CD4-positive, alpha-beta T cell treated with Interleukin-2 at 100 ng/mL for 4 hours (primary cell): ENCODE measurements at places on chromosomes 11 and 22.

- DNase-seq: no peak
Observed at GRCh38 chr22:50684501-50684900, 11.9 kb downstream of the SHANK3 start.

- DNase-seq: no peak
Observed at GRCh38 chr11:12185914-12186313, 75.5 kb downstream of the MICAL2 start.

DNA sequence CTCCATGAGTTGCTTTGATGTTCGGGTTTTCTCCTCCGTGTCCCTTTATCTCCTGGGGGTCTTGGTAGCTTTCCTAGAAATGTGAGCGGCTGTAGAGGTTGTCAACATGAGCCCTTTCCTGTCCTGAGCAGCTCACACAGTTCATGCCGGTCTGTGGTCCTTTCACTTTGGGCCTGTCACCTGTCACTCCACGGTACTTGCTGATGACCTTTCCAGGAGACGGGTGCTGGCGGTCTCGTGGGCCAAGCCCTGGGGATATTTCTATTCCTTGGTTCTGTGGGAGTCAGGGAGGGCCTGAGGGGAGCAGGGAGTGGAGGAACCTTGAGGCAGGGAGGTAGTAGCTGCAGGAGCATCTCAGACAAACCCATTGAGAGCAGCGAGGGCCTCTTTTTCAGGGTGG, 20.9 kb upstream of the FGF4 start:
- DNase-seq: no peak

DNA sequence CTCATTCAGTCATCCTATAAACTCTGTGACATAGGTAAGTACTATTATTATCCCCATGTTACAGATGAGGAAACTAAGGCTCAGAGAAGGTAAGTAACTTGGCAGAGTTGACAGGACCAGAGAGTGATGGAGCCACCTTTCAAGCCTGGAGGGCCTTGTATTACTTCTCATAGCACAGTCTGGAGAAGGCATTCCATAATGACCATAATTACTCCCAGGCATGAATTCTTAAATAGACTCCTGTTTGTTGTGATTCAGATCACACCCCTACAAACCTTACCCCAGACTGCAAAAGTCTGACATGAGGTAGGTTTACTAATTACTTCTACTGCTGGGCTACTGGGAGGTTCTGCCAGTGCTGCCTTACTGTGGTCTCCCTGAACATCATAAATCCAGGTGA, 77.0 kb downstream of the CD44 start:
- no peak for DNase-seq

DNA sequence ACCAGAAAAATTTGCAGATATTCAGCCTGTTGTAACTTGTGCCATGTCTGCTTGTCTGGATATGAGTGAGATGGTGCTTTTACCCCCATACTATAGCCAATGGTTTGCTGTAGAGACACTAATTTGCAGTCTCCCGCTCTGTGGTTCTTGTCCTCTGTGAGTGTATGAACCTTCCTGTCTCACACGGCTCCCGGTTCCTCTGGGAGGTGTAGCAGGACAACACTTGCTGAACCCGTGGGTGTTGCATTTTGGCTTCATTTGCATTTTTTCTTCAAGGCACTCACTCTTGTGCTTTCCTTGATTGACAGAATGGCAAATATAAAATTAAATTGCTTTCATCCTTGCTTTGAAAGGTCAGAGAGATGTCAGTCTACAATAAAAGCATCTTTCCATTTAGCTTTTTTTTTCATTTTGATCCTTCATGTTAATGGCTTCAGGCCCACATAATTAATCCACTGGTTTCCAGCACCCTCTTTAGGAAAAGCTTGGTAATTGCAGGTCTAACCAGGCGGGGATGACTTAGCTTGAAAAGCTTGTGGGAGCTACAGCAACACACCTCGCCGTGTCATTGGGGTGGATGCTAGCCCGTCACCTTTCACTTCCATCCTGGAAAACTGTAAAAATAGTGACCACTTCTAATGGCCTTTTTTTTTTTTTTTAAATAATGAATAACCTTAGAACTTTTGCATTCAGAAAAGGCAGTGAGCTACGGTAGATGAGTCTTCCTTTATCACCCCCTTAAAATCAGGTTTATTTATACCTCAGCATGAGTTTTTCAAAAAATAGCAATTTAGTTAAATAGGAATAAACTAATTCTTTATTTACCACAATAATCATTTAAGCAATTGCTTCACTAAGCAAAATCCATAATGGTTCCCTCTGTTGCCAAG, 27.4 kb upstream of the ST14 start:
- DNase-seq: peak; percentile 81

- no peak for DNase-seq
Observed at GRCh38 chr11:75056814-75057213, 39.9 kb downstream of the OR2AT4 start.

GRCh38 chr11:114180301-114181055, 115.7 kb upstream of the NNMT start:
- DNase-seq: no peak

DNA sequence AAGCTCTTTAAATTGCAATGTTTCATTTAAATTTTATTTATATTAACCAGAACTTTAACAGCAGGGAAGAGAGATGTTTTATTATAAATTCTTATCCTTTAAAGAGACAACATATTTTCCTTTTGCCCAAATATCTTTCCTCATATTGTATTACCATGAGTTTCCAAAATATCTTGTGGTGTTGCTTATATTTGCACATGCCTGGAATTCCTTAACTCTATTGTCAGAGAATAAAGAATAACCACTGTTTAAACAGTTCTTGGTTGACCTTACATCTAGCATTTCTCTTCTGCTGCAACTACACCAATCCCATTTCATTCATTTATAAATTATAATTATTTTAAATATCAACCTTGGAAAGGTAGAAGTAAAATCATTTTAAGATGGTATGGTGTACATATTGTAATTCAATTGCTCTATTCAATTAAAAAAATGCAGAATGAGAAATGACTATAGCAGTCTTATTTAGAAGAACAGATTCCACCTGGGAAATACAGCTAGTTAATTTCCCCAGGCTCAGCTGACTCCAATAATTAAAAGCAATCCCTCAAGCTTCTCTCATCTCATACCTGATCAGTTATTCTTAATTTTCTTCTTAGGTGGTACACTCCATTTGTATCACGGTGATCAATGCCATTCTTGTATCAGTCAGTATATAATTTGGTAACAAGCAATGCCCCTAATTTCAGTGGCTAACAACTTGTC, 923.3 kb downstream of the KCNA4 start:
- DNase-seq: no peak

- DNase-seq: no peak
Observed at GRCh38 chr11:41997844-41998401, 538.5 kb upstream of the LRRC4C start.

DNA sequence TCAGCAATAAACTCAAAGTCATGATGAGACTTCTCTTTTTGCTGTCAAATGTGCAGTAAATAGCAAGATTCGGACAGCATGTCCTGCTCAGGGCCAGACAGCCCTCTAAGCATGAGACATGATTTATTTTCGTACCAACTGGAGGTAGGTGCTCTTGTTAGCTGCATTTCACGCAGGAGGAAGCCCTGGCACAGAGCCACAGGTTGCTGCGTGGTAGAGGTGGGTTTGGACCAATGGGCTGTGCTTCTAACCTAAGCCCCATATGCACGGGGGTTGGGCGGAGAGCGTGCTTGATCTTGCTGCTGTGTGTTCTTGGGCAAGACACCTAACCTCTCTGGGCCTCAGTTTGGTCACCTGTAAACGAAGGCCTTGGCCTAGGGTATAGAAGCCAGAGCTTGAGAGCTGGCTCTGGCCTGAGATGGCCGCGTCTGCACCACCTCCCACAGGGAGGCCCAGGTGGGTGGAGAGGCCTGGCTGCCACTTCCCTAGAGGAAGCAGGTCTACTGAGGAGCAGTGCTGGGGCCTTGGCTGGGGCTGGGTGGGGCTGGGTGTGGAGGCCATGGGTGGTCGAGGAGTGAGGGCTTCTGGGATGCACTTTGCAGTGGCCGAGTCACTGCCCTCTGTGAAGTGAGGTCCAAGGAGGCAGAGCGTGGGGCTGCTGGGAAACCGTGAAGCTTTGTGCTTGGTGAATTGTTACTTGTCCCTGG, 38.5 kb upstream of the GRAMD4 start:
- DNase-seq: no peak

DNA sequence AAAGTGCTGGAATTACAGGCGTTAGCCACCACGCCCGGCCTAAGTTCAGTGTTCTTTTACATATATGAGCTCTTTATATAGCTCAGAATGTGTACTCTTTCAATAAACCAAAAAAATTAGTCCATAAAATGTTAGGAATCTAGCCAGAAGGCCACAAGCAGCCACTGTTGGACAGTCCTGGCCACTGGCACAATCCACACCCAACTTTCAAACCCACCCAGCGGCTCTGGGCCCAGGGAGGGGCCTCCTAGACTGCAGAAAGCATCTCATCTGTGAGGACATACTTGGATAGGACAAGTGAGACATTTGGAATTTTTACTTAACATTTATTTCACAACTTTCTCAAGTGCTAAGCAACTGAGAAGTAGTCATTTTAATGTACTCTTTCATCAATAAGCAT, 6.4 kb downstream of the PACSIN2 start:
- DNase-seq: no peak

DNA sequence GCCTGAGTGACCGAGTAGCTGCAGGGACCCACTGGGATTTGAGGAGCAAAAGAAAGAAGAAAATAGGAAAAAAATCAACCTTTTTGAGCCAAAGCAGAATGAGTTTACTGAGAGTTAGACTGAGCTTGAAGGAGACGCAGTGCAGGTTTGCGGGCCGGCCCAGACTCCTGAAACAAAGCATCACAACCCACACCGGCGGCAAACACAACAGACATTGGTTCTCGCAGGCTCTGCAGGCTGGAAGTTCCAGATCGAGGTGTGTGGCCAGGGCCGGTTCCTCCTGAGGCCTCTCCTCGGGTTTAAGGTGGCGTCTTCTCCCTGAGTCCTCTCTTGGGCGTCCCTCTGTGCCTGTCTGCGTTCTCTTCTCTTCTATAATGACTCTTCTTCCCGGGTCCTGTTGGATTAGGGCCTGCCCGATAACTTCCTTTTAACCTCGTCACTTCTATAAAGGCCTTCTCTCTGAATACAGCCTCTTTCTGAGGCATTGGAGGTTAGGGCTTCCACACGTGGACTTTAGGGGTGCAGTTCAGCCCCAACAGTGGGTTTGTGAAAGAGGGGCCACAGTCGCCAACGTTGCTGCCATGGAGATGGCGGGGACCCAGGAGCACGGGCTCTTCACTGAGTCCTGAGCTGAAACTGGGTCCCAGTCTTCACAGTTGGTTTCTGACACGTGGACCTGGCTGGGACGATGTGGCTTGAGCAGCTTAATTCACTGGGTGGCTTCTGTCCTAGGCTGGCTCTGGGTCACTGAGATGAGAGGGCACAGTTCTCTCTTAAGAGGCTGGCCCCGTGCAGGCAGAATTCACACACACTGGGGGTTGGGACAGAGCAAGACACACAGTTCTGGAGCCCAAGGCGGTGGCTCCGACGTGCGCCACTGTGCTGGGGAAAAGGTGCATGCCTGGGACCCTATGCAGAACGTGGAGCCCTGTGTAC, 1047.7 kb downstream of the BRD1 start:
- DNase-seq: no peak

DNA sequence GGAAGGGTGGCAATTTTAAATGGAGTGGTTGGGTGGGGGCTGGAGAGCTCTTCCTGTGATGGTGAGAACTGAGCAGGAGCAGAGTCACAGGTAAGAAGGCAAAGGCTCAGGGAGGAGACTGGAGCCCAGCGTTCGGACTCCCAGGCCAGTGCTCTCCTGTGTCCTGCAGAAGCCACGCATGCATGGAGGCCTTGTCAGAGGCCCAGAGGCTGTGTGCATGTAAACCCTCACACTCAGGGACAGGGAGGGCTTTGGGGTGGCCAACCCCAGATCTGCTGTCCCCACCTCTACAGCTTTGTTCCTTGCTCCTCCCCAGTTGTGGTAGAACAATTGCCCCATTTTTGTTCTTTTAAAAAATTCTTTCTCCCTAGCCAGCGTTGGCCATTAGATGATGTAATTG, 130.4 kb upstream of the PARVA start:
- no peak for DNase-seq
